Stimulated activated CD8-positive, alpha-beta memory T cell treated with anti-CD3 and anti-CD28 coated beads, Interleukin-4, amount 100 ng/mL, for 1 hour (primary cell): ENCODE measurements at places on chromosomes 12 and 14.

DNA sequence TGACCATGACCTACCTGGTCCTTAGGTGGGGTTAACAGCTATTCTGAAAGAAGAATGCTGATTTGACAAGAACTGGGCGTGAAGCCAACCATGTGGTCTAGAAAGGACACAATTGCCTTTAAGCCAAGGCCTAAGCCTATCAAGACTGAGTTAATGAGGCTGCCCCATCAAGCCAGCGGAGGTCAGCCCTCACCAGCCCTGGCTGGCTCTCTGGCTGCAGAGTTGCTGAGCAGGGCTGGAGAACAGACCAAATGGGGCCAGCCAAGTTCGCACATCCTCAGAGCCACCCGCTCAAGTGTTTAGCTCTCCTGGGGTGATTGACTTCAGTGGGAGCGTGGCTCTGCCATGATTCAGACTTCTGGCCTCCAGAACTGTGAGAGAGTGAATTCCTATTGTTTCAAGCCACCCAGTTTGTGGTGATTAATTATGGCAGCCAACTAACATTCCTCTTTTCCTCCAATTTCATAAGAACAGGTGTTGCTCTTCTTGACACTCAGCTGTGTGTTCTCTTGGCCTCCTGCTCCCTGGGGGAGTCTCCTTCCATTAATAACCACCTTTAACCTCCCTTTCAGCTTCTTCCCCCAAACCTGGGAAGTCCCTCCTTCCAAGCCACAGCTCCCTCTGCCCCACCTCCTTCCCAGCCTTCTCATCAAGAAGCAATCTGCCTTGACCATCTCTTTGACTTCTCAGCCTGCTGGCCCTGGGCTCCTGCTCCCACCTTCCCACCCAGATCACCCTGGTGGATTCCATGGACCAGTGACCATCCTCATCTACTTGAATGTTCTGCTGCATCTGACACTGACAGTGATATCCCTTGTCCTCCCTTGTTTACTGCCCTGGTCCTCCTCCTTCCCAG, 5.3 kb upstream of the SERPINA5 start:
- DNase-seq, result no peak

- no peak for DNase-seq
These were observed 271.3 kb upstream of the TMPO start for GRCh38 chr12:98244136-98244535.

GRCh38 chr12:89919241-89919906, 210.7 kb upstream of the ATP2B1 start:
- no peak for DNase-seq

DNA sequence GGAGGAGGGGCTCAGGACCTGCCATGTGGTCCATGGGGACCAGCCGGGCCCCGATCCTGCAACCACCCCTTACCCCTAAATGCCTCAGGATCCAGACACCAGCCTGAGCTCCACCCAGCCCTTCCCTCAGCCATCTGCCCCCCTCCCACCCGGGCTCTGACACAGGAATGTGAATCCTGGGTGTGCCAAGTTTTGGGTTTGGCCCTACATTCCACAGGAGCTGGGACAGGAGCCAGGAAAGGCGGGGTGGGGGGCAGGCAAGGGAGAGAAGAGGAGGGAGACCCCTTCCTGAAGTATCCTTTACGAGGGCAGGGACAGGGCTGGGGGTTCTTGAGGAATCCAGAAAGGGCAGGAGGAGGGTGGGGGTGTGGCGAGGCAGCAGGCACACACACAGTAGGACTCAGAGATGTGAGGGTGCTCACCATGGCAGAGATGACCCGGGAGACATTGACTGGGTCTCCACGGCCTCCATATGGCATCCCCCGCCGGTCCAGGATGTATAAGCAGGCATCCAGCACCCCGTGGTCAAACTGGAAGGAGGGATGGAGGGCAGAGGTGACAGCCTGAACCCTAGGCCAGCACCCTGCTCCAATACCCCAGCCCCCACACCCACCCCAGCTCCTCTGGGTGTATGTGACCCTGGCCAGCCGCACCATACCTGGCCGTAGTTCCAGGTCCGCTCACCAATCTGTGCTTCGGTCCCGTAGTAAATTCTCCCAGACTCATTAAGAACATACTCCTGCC, 3.5 kb downstream of the TGM1 start:
- DNase-seq, result no peak

DNA sequence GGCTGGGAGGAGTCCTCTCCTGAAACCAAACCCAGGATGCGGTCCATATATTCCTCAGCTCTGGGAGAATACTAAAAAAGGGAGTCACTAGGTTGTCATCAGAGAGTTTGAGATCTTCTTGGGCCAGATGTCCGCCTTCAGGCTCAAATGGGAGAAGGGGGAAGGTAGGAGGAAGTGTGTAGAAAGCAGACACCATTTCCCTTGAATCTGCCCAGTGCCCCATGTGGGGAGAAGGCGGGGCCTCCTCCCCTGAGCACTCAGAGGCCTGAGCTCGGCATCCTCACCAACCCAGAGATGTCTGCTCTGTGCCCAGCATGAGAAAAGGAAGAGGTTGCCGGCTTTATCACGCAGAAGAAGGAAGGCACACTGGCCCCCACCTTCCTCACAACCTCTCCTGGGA, 37.3 kb downstream of the LTBP2 start:
- no peak for DNase-seq

GRCh38 chr12:32920506-32921085, 24.0 kb upstream of the PKP2 start:
- no peak for DNase-seq

DNA sequence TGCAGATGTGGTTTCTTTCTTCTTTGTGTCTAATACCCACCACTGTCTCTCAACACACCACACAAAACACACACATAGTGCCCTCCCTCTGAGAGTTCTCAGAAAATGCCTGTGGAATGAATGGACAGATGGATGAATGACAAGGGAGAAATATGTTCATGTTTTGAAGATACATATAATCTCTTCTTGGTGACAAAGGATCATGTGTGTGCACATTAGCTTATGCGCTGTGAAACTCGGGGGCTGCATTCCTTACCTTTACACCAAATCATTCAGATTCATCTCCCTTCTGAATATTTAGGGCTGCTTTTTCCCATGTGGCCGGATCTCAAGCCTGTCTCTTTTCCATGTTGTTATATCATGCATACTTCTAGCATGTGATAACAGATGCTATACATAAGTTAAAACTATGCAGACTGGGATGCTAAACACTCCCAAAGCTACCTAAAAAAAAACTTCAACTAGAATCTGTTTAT, 111.4 kb downstream of the EPS8 start:
- DNase-seq, result no peak

DNA sequence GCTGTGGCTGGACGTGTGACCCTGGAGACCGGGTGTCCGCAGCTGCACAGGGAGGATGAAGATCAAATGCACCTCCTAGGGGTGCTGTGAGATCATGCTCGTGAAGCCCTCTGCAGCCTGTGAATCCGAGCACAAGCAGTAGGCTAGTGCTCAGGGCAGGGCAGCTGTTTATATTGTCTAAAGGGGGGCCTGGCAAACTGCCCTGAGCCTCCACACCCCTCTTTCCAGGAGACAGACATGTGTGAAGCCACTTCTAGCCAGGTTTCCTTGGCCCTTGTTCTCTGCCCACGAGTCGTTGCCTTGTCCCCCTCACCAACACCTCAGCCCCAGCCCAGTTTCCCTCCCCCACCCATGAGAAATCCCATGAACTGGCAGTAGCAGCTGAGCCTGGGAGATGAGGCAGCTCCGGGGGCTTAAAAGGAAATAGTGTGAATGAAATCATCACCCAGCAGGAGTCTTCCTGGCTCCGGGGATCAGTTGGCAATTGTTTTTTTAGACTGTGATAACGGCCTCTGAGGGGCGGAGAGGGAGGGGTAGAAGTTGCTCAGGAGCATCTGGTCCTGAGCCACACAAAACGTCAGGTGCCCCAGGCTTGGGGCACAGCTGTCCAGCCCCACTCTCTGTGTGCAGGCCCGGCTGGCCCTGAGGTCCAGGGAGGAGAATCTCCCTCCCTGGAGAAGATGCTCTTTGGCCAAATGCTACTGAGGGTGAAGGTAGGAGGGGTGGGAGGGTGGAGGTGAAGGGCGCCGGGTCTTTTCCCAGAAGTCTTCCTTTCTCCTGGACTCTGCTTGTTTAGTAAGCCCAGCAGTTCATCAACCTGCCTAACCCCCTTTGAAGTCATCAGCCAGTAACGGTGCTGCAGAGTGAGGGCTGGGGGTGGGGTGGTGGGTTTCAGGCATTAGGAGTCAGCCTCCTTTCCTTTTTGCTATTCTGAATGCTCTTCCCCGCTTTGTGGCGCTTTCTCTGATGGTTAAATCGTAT, 4.0 kb downstream of the FGF6 start:
- DNase-seq, result no peak

DNA sequence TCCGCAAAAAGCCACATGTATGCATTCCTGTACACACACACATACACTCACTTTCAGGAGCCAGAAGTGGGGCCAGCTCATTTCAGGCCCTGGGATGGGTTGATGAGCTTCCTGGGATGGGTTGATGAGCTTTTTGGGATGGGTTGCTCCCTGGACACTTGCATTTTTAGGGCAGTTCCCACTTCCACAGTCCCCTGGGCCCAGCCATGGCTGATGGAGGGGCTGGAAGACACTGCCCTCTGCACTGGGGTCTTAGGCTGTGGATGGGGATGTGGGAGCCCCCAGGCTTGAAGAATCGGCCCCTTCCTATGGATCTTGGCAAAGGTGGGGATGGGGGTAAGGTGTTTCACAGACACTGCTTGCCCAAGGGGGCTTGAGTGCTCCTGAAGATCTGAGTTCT, 12.7 kb downstream of the ACVRL1 start:
- no peak for DNase-seq

- no peak for DNase-seq
These were observed 3.9 kb downstream of the LHX5 start for GRCh38 chr12:113467502-113468364.

DNA sequence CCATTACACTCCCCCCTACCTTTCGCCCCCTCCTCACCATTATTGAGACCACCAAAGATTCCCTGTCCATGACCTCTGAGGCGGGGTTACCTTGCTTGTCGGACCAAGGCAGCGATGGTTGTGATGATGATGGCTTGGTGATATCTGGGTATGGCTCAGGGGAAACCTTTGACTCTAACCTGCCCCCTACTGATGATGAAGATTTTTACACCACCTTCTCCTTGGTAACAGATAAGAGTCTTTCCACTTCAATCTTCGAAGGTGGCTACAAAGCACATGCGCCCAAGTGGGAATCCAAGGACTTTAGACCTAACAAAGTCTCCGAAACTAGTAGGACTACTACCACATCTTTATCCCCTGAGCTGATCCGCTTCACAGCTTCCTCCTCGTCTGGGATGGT, 350.2 kb downstream of the DIO2 start:
- no peak for DNase-seq

DNA sequence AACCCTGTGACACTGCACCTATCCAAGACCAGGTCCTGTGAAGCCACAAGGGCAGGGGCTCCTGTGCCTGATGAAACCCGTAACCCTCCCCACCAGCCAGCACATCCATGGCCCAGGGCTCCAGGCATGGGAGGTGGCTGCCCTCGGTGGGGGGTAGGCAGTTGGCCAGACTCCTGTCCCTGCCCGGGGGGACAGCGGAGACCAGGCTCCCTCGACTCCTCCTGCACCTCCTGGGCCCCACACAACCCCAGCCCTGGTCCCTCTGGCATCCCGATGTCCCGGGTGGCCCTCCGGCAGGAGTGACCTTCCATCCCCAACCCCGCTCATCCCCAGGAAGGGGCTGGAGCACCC, 11.4 kb downstream of the AKT1 start:
- no peak for DNase-seq

DNA sequence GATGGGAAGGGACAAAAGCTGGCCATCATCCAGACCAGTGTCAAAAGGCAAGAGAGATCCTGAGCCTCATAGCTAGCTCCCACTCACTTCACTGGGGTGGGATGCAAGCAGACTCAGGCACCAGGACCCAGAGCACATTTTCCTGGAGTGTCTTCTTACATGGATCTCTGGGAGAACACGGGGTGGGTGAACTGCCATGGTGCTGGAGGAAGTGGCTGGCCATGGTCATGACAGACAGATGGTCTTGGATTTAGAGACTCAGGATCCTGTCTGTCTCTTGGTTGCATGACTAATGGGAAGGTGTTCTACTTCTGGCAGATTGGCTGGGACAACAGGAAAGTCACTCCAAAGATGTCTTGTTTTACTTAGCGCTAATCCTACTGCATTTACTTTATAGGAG, 311.5 kb downstream of the ATP23 start:
- DNase-seq, result no peak

GRCh38 chr14:22699801-22700564, 55.8 kb upstream of the OR6J1 start:
- DNase-seq, result no peak

DNA sequence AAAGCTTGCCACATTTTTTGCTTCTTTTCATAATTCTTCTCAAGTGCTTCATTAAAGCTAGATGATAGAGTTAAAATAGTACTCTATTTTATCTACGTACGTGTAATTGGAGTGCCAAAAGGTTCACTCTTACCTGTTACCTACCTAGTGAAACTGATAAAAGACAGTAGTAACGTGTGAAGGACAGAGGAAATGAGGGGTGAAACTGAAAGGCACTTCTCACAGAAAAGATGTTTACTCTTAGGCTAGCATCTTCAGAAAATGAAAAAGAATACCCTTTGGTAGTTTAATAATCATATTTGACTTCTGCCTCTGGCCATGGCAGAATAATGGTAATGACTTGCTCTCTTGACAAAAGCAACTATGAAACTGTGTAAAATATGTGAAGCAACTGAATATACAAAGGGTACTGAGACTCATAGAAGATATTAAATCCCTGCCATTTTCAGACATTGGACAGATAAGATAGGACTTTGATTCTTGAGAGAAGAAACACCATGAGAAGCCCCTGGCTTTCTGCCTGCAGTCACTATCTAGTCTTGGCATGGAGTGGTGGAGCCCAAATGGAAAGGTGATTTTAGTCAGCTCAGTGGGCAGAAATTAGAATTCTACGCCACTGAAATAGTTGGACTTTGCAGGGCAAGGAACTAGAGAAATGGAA, 6.3 kb upstream of the EVL start:
- no peak for DNase-seq

- DNase-seq, result no peak
These were observed 1.9 kb downstream of the ATXN2 start for GRCh38 chr12:111596985-111597830.

DNA sequence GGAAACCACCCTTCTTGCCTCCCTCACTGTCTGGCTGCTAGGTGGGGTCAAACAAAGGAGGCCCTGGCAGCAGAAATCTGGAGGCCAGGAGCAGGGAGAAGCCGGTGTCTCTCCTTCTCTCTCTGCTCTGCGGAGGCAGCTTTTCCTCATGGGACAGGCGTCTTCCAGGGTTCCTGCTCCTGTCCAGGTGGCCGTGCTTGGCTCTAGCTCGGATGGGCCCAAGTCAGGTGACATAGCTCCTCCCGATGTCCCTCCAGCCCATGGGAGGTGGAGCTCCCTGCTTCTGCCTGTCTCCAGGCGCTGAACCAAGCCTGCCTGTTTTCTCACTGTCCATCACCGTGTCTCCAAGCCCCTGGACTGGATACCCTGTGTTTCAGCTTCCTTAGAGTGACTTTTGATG, 30.5 kb upstream of the FZD10 start:
- no peak for DNase-seq

- DNase-seq, result no peak
These were observed 279.3 kb upstream of the FLRT2 start for GRCh38 chr14:85250414-85251189.
